ENCODE measurements at places on chromosomes 5 and 9.

DNA sequence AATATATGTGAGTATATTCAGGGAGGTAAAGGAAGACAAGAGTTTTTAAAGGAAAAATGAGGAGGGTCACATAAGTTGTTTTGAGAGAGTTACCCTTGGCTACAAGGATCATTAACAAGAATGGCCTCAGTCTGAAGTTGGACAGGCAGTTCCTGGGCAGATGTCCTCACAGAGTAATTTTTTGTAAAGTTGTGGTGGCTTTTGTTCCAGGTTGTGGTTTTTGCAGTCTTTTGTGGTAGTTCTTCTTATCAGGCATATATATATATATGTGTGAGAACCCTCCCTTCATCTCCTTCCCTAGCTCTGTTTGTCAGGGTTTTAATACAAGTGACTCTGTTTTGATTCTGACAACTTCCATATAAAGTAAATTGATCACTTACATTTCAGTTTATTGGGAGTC, 60.0 kb downstream of the CSNK1G3 start:
- no peaks in the 10 kb centered on the region for H3K27me3 ChIP-seq
- H3K4me1 ChIP-seq, result no peaks in the 10 kb centered on the region
- H3K4me3 ChIP-seq, result no peak overlapping the region

DNA sequence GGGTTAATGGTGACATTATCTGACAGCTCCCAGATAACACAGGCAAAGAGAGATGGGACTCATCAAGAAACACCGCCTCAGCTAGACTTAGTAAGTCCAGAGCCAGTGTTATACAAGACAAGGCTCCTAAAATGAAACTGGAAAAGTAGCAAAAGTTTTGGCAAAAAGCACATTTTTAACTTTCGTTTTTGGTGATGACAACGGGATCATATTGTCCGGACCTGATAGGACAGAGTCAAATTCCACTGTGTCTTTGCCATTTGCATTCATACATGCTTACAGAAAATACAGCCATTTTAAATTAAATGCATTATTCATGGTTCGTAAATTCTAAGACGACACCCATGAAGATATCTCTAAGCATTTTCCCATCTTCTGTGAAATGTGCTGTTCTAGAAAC, 152.1 kb downstream of the CRB2 start:
- H3K27me3 ChIP-seq, result no peaks in the 10 kb centered on the region
- no peak overlapping the region for H3K27ac ChIP-seq
- H3K4me3 ChIP-seq, result no peak overlapping the region

DNA sequence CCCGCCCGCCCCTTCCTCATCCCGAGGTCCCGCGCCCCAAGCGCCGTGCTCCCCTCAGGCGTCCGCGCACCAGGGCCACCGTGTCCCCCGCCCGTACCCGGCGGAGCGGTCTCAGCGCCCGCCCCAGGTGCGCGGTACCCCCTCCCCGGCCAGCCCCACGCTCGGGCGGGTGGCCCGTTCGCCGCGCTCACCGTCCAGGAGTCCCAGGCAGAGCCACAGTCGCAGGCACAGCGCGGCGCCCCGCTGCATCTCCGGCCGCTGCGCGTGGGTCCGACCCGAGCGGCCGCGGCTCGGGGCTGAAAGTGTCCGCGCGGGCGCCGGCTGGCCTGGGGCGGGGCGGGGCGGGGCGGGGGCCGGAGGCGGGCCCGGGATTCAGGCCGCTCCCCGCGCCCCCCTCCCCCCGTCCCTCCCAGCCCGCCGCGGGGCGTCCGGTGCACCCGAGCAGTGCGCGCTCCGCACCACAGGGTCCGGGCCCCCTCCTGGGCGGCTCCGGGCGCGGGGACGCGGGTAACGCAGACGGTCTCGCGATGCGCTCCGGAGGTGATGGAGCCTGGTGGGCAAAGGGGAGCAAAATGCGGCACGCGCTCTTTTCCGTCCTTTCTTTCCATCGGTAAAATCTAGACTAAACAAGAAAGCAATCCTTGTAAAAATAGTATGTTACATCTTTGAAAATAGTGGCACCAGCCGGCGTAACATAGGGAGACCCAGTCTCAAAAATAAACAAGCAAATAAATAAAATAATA, at the start of gene FLT4:
Gene FLT4 (minus strand): TSS at position 304 of the 743 bp plus-strand sequence. CDS start 55 bp downstream, at position 249.
- H3K4me3 ChIP-seq, result peak within 1 kb of the TSS; percentile 51
- peaks cover 21% of the 10 kb centered on the region for H3K27me3 ChIP-seq
- no peaks in the 10 kb centered on the region for H3K36me3 ChIP-seq

GRCh38 chr5:177508221-177508611, 1.4 kb downstream of the DOK3 start:
- H3K4me1 ChIP-seq, result no peaks in the 10 kb centered on the region
- peaks cover 7% of the 10 kb centered on the region for H3K36me3 ChIP-seq
- no peak overlapping the region for H3K4me3 ChIP-seq
- no peak for DNase-seq
- no peaks in the 10 kb centered on the region for H3K27me3 ChIP-seq

- no peak overlapping the region for H3K27ac ChIP-seq
- no peak overlapping the region for H3K4me3 ChIP-seq
- DNase-seq, result no peak
- no peaks in the 10 kb centered on the region for H3K36me3 ChIP-seq
- H3K4me1 ChIP-seq, result no peaks in the 10 kb centered on the region
Measured at GRCh38 chr5:159844267-159845121, 71.8 kb upstream of the ADRA1B start.

DNA sequence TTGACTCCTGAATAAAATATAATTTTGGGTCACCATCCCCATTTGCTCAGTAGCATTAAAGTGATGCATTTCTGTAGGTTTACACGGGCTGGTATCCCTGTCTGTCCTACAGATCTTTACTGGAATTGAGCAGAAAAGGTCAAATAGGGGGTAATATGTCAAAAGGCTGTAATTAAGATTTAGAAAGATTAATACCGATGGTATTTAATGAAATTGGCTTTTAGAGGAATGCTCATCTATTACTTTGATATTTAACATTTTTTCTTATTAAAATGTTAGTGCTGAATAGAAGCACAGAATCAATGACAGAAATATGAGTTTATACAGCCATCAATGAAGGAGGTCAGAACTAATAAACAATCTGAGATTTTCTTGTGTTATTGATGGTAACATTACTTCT, 1762.2 kb upstream of the WWC1 start:
- DNase-seq, result no peak
- no peak overlapping the region for H3K27ac ChIP-seq
- H3K4me1 ChIP-seq, result no peaks in the 10 kb centered on the region
- no peaks in the 10 kb centered on the region for H3K27me3 ChIP-seq
- no peaks in the 10 kb centered on the region for H3K36me3 ChIP-seq

- peak; percentile 68 for DNase-seq
- no peaks in the 10 kb centered on the region for H3K27me3 ChIP-seq
- H3K36me3 ChIP-seq, result no peaks in the 10 kb centered on the region
- no peak overlapping the region for H3K4me3 ChIP-seq
Measured at GRCh38 chr5:111165058-111165457, 59.1 kb upstream of the CAMK4 start.

Measured in mesendoderm (in vitro differentiated cells).